ENCODE measurements at places on chromosomes 4 and X. TPM values are rescaled to one million over a fixed set of nuclear protein-coding genes. Genes with fewer than 3 reads are reported as not detected.

The FATE1 gene
- not detected for total RNA-seq

The OTUD6A gene
- not detected for total RNA-seq

The SEC31A gene
- 165 TPM for total RNA-seq

The TRMT10A gene
- total RNA-seq: 5.6 TPM

The DLG3 gene
- total RNA-seq: 0.84 TPM

The CCKAR gene
- not detected for total RNA-seq

The FOXP3 gene
- not detected for total RNA-seq

The RAB41 gene
- not detected for total RNA-seq

The SASH3 gene
- total RNA-seq: not detected

The DMD gene
- 1.3 TPM for total RNA-seq

The PF4V1 gene
- total RNA-seq: not detected

The STOX2 gene
- total RNA-seq: 2.3 TPM

The KCND1 gene
- total RNA-seq: not detected

The NAA11 gene
- not detected for total RNA-seq

The INTU gene
- 1.6 TPM for total RNA-seq

The BTK gene
- total RNA-seq: not detected

The NEUROG2 gene
- not detected for total RNA-seq

The EDA gene
- total RNA-seq: 1.1 TPM

The SMC1A gene
- 50.8 TPM for total RNA-seq

The HCCS gene
- total RNA-seq: 18.6 TPM

The CORIN gene
- total RNA-seq: 0.10 TPM

The SPANXA2 gene
- total RNA-seq: not detected

The CT45A2 gene
- not detected for total RNA-seq

The UGT2B17 gene
- total RNA-seq: not detected

The TLR10 gene
- not detected for total RNA-seq

The TCP11X2 gene
- not detected for total RNA-seq

The GATA1 gene
- total RNA-seq: not detected

The GRPEL1 gene
- 42.0 TPM for total RNA-seq

The GLRA2 gene
- not detected for total RNA-seq

The SYTL4 gene
- 14.8 TPM for total RNA-seq

The ESX1 gene
- total RNA-seq: not detected

The GSX2 gene
- total RNA-seq: not detected

The PCDH19 gene
- 0.07 TPM for total RNA-seq

The MAGEA11 gene
- not detected for total RNA-seq

The ARAP2 gene
- 0.33 TPM for total RNA-seq

The GUCY1B1 gene
- 0.39 TPM for total RNA-seq

The NAP1L3 gene
- not detected for total RNA-seq

The HOPX gene
- 27.2 TPM for total RNA-seq

The CITED1 gene
- total RNA-seq: not detected

The DSPP gene
- not detected for total RNA-seq

The RGN gene
- 0.20 TPM for total RNA-seq

The ARHGAP24 gene
- total RNA-seq: 105 TPM

The LPAR4 gene
- total RNA-seq: 0.30 TPM

The UNC5C gene
- 0.10 TPM for total RNA-seq

The PHOX2B gene
- total RNA-seq: not detected

The MAGEB10 gene
- not detected for total RNA-seq

The SOX3 gene
- total RNA-seq: not detected

All from mammary microvascular endothelial cell (primary cell).